ENCODE measurements at places on chromosomes 2 and 18.

GRCh38 chr2:27074738-27075565 is 3.5 kb upstream of the EMILIN1 start:
- DNase-seq, result no peak

DNA sequence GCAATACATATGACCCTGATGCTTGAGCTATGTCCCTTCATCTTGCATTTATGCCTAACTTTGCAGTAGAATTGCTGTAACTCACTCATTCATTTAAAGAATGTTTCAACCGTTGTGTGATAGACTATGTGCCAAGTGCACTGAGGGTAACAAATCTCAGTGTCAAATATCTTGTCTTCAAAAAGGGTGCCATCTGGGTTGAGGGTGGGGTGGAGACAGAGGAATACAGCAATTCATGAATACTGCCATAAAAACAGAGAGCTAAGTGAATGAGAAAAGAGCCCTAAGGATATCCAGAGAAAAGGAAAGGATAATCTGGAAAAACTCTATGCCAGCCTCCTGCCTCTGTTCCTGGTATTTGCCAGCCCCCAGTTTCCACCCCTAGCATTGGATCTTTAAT is 1534.4 kb upstream of the PIK3C3 start:
- no peak for DNase-seq

DNA sequence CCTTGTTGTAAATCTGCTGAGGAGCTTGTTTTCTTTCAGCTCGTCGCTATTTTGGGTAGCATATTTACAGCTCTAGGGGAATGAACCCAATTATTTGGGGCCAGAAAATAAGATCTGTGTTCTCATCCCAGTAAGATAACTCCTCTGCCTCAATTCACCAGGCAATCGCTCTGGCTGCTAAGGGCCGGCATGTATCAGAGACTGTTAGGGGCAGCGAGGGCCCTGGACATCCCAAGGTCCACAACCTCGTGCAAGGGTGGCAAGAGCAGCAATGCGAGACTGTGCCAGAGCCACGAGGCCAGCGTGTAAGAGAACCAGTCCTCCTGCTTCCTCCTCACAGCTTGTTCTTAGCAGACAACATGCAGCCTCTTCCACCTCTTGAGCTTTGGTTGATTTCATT is 66.1 kb downstream of the DDX1 start:
- DNase-seq, result no peak

GRCh38 chr2:105615305-105615704 is 129.4 kb upstream of the NCK2 start:
- no peak for DNase-seq

DNA sequence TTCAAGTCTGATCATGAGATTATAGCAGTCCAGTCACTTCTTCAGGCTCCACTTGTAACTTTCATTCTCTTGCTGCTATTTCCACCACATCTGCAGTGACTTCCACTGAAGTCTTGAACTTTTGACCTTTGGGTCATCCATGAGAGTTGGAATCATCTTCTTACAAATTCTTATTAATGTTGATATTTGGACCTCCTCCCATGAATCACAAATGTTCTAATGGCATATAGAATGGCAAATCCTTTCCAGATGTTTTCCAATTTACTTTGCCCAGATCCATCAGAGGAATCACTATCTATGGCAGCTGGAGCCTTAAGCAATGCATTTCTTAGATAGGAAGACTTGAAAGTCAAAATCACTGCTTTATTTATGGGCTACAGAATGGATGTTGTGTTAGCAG is 159.4 kb downstream of the LTBP1 start:
- no peak for DNase-seq

DNA sequence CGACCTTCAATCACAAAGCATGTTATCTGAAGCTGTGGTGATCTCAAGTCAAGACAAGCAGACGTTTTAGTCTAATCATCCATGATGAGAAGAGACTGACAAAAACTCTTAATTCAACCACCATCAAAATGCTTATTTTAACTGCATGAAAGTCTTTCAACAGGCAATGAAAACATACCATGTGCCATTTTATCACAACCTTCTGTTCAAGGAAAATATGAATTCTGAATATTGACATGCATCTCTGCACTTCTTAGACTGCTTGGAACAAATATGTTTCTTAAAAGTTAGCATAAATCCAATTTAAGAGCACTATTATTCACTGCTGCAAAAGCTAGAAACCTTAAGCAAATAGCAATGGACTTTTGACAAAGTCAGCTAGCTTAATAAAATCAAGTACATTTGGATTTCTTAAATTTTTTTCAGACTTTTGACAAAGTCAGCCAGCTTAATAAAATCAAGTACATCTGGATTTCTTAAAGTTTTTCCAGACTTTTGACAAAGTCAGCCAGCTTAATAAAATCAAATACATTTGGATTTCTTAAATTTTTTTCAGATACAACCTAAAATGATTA is 70.9 kb downstream of the OLA1 start:
- DNase-seq, result no peak

GRCh38 chr2:227390468-227391256 is 2.9 kb upstream of the SCYGR1 start:
- no peak for DNase-seq

GRCh38 chr2:30666266-30666874 is 140.9 kb downstream of the CAPN13 start:
- peak; percentile 92 for DNase-seq

GRCh38 chr2:168490015-168490874 is 34.2 kb downstream of the CERS6 start:
- DNase-seq, result peak; percentile 47

- no peak for DNase-seq
Observed at GRCh38 chr2:47636596-47637264, 146.2 kb upstream of the MSH6 start.

GRCh38 chr2:219058541-219059374 is 2.0 kb downstream of the IHH start:
- peak; percentile 30 for DNase-seq

- DNase-seq, result no peak
Observed at GRCh38 chr2:64629329-64629781, 24.4 kb downstream of the SERTAD2 start.

DNA sequence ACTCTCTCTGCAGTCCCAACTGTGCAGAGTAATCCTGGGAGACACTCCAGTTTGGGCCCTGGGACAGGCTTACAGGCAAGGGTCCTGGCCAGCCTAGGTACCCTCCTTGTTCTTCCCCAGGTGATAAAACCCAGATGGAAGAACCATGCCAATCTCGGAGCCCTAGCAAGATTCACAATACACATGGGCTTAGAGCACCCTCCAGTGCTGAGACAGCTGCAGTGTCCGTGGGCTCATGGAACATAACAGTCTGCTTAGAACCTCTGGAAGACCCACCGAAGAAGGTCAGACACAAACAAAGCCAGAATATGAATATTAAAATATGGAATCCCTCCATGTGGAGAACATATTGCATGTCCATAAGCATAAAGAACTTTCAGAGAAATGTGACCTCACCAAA is 568.1 kb downstream of the KCNJ3 start:
- DNase-seq, result no peak

- DNase-seq, result no peak
Observed at GRCh38 chr2:206080927-206081326, 5.0 kb downstream of the INO80D start.

DNA sequence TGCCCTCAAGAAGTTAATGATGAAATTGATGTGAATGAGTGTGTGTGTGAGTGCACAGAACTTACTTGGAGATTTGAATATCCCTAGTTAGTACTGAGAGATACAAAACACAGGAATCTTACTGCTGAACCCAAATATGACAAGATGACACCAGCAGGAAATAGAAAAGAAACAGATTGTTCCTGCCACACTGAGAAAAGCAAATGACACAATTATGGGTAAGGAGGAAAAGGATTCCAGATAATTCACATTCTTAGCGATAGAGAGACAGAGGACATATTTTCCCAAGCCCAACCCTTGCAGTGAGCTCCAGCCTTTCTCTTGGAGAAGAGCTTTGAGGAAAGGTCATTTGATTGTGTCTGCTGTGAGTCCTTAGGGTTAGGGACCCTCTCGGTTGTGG is 105.7 kb upstream of the SMIM21 start:
- DNase-seq, result no peak

DNA sequence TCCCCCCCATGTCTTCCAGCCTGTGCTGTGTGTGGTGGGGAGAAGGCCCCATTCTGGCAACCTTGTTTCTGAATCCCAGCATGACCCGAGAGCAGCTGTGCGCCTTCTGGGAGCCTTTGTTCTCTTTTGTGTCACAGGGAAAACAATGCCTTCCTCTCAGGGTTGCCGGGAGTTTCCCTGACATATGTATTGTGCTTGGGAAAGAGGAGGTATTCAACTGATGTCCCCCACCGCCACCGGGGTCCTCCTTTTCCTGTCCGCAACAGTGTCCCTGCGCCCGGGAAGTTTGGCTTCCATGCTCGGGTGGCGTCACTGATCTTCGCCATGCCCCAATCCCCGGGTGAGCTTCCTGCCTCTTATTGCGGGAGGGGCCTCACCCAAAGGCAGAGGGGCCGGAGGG is 77.5 kb upstream of the ASB18 start:
- DNase-seq, result no peak

DNA sequence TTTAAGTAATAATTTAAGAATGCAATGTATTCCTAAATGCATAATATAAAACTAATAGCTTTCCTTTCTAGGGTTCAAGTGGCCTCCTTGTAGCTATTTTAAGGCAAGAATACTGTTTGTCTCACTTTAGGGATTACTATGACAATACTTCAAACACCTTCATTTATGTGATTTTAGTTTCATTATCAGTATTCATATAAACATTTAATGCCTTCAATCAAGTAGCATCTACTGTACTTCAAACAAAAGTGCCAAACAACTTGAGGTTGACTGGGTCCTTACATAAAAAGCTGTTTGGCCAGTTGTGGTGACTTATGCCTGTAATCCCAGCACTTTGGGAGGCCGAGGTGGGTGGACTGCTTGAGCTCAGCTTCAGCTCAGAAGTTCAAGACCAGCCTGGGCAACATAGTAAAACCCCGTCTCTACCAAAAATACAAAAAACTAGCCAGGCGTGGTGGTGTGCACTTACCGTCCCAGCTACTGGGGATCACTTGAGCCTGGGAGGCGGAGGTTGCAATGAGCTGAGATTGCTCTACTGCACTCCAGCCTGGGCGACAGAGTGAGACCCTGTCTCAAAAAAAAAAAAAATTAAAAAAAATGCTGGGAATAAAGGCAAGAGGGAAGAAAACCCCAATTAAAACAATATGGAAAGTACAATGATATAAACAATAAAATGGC is 9.3 kb downstream of the MEX3C start:
- DNase-seq, result no peak

DNA sequence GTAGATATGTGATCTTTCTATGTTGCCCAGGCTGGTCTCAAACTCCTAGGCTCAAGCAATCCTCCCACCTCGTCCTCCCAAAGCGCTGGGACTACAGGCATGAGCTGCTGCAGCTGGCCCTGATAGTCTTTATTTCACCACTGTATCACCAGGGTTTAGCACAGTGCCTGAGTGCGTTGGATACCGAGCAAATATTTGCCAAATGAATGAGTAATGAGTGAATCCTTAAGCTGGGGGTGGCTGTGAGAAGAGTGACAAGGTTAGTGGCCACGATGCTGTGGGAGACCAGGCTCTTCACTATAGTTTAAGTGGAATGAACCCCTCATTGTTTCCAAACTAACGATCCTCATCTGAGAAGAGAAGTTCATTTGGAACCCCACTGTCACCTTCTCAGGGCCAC is 60.8 kb upstream of the FAM136A start:
- no peak for DNase-seq

- DNase-seq, result peak; percentile 29
Observed at GRCh38 chr2:128510701-128511397, 192.2 kb upstream of the HS6ST1 start.

- no peak for DNase-seq
Observed at GRCh38 chr2:205643391-205643885, 38.9 kb upstream of the NRP2 start.

GRCh38 chr2:218021536-218022071 is 18.8 kb upstream of the TNS1 start:
- DNase-seq, result no peak

GRCh38 chr2:179044500-179044899 is 5.4 kb downstream of the CCDC141 start:
- DNase-seq, result no peak

GRCh38 chr2:224498991-224499390 is 86.2 kb downstream of the CUL3 start:
- DNase-seq, result no peak

GRCh38 chr2:212037062-212037461 is 501.5 kb downstream of the ERBB4 start:
- no peak for DNase-seq

- no peak for DNase-seq
Observed at GRCh38 chr2:26246818-26247217, 2.1 kb downstream of the HADHB start.

- peak; percentile 56 for DNase-seq
Observed at GRCh38 chr2:219175928-219176817, 552 bp downstream of the CNPPD1 start.

DNA sequence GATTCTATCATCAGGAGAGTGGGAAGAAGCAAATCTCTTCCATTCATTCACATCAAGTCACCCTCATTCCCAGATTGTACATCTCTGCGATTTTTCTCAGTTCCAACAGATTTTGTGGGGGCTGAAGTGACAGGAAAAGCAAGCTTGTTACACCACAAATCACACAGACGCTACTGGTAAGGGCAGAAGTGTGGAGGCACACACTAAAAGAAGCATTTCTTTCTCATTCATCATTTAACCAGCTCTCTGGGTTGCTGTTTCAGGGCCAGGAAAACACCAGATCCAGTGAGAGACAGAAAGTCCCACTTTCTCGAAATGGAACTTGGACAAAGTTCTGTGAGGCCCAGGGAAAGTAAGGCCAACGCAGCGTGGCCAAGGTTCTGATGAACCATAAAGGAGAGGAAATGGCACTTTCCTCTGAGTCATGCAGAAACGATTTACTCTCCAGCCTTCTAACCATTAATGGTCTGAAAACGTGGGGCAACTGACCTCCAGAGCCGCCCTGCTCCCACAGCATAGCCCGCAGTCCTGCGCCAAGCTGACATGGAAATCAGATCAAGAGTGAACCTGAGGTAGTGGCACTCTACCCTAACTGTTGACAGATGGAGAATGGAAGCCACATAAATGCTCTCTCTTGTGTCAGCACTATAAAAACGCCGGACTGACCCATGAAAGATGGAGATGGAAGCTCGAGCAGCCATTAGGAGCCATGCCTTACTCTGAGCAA is 191.0 kb downstream of the C1D start:
- DNase-seq, result peak; percentile 97

- DNase-seq, result peak; percentile 85
Observed at GRCh38 chr2:149329489-149330126, 779 bp upstream of the LYPD6 start.

DNA sequence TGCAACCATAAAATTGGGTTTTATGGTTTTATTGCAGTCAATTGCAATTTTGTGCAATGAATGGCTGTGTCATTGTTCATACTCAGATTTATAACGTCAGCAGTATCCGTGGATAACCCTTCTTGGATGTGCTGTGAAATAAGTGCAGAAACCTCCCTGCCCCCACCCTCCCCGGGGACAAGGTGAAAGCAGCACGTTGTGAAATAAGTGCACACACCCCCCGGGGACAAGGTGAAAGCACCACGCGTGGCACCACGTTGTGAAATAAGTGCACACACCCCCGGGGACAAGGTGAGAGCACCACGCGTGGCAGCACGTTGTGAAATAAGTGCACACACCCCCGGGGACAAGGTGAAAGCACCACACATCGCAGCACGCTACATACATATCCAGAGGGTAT is 93.6 kb upstream of the NFATC1 start:
- no peak for DNase-seq

GRCh38 chr2:25401307-25402026 is 59.7 kb upstream of the DNMT3A start:
- no peak for DNase-seq

GRCh38 chr2:99158599-99158998 is 3.8 kb downstream of the LIPT1 start:
- DNase-seq, result no peak

GRCh38 chr2:117536139-117536538 is 278.4 kb upstream of the DDX18 start:
- DNase-seq, result no peak

- DNase-seq, result no peak
Observed at GRCh38 chr2:189274361-189274760, 94.8 kb upstream of the COL5A2 start.

Data from EL (cell line).